ENCODE measurements at places on chromosomes 6 and 20.

DNA sequence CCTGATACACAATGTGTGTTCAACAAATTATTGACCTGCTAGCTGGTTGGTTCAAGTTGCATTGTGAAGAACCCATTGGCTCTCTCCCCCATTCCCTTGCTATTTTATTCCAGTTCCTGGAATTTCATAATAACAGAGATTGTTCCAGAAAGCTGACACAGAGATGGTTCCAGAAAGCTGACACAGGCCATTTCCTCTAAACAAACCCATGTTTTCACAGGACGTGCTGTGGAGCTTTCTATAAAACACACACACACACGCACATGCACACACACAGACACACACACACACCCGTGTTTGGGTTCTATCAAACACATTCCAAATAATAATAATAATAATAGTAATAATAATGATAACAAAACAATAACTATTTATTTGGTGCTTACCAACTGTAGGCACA lies 259.1 kb downstream of the CLIC5 start:
- no peak for DNase-seq

- DNase-seq = no peak
Measured at GRCh38 chr6:146827216-146827928, 228.6 kb downstream of the ADGB start.

- DNase-seq = no peak
Measured at GRCh38 chr6:37732688-37733087, 35.0 kb upstream of the MDGA1 start.

- no peak for DNase-seq
Measured at GRCh38 chr20:41365777-41366545, 657 bp downstream of the EMILIN3 start.

GRCh38 chr6:5127106-5127687 lies 42.1 kb downstream of the PPP1R3G start:
- no peak for DNase-seq

- no peak for DNase-seq
Measured at GRCh38 chr20:43724383-43724782, 2.4 kb downstream of the GTSF1L start.

GRCh38 chr6:158768436-158768835 lies 50.7 kb downstream of the EZR start:
- DNase-seq = no peak

- DNase-seq = peak; percentile 37
Measured at GRCh38 chr6:13190376-13190775, 138.0 kb downstream of the TBC1D7 start.

DNA sequence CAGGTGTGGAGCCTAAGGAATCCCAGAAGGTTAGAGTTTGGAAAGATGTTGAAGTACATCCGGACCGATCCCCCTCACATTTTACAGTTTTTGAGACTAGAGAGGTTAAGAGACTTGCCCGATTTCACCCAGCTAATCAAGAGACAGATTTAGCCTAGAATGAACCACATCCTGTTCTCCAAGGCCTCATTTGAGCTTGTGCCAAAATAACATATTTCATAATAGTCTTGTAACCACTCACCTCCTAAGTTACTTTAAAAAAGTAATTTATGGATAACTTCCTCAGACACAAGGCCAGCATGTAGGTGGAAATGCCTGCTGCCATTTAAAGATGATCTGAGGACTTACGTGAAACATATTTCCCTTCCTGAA lies 39.8 kb upstream of the ARHGAP18 start:
- DNase-seq = peak; percentile 95

GRCh38 chr20:58676161-58676560 lies 16.4 kb upstream of the NPEPL1 start:
- no peak for DNase-seq

DNA sequence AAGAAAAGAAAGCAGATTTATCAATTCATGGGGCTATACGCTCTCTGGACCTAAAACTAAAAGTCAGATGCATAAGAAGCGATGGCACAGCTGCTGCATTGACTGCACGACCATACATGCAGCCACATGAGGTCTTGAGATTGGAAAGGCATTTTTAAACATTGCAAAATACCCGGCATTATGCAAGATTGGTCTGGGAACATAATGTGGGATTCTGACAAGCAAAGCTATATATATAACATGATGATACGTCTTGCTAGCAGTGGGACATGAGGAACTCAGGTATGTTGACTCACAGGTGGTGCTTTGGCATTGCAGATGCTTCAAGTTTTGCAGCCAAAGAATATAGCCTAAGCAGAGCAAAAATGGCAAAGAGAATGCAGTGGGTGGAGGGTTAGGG lies 55.1 kb downstream of the SAMD3 start:
- DNase-seq = peak; percentile 3

DNA sequence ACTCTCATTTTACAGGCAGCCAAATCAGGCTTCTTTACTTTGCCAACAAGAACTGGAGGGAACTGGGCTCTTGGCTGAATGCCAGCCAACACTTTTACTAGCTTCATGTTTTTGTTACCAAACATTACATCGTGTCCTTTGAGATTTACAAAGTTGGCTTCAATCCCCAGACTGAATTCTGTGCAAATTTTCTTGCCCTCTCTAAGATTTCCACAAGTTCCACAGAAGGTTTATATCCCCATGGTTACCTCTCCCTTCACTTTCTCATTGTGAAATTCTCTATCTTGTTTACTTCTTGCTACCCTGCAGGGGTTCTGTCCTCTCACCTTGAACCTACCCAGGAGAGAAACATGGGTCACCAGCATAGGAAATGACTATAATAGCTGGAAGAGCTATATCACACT lies 37.6 kb upstream of the PLCB1 start:
- DNase-seq = no peak

GRCh38 chr6:27138406-27138805 lies 109.1 kb upstream of the PRSS16 start:
- no peak for DNase-seq

DNA sequence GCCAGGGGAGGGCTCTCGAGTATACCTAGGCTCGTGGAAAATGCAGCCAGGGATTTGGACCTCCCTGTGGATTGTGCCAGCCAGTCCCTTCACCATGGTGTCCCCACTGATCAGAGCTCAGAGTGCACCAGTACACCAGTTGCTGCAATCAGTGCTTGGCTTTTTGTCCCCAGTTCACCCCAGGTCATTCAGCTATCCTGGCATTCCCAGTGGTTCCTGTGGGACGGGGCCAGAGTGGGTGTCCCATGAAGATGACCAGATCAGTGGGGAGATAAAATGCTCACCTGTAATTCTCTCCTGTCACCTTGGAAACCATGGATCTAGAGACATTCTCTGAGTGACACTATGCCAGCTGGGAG lies 23.8 kb downstream of the MAS1 start:
- DNase-seq = no peak

DNA sequence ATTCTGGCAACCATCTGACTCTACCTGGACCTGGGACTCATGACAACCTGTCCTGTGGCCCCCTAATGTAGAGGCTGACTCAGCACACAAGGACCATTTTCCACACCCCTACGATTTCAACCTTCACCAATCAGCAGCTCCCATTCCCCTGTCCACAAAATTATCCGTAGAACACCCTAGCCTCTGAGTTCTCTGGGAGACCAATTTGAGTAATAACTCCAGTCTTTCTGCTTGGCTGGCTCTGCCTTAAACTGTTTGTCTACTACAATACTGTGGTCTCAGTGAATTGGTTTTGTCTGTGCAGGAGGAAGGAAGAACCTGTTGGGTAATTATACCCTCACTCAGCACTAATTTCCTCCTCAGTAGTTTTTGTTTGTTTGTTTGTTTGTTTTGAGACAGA lies 99.3 kb upstream of the MRPS10 start:
- DNase-seq = no peak

GRCh38 chr6:71496018-71496721 lies 207.6 kb downstream of the OGFRL1 start:
- peak; percentile 30 for DNase-seq

- DNase-seq = peak; percentile 62
Measured at GRCh38 chr20:9359561-9360308, 154.7 kb upstream of the LAMP5 start.

DNA sequence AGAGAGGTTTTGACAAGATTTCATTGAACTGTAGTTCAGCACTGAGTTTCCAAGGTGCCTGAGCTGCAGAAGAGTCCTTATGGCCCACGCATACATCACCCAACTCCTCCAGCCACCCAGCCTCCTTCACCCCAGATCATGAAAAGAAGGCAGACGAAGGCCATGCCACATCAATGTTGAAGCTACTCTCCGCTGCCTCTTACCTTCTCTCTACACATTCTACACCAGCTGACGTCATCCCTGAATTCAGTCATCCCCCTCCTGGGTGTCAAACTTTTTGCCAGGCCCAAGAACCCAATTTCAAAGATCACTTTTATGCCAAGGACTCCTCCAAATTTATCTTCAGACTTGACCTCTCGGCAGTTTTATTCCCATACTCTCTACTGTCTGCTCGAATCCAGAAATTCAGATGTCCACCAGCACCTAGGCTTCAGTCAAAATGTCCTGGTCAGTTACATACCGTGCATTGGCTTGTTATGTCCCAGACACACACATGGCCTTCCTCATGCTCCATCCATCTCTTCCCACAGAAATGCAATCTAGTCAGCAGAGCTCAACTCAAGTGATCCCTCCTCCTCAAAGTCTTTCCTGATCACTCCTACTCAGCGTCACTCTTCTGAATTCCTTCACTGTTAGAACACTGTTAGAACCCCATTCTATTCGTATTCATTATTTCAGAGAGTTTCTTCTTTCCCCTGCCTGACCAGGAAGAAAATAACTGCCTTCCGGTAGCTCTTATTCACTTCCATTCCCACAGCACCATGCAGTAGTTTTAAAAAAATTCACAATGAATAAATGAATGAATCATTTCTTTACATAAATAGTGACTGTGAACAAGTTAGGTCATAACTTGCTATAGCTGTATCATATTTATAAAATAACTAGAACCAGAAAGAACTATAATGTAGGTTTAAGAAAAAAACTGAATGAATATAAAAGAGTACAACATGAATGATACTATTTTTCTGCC lies 11.5 kb downstream of the ATXN1 start:
- DNase-seq = peak; percentile 71

- no peak for DNase-seq
Measured at GRCh38 chr20:63624486-63624885, 2.4 kb downstream of the GMEB2 start.

GRCh38 chr6:85679445-85680123 lies 36.9 kb upstream of the SYNCRIP start:
- peak; percentile 51 for DNase-seq

DNA sequence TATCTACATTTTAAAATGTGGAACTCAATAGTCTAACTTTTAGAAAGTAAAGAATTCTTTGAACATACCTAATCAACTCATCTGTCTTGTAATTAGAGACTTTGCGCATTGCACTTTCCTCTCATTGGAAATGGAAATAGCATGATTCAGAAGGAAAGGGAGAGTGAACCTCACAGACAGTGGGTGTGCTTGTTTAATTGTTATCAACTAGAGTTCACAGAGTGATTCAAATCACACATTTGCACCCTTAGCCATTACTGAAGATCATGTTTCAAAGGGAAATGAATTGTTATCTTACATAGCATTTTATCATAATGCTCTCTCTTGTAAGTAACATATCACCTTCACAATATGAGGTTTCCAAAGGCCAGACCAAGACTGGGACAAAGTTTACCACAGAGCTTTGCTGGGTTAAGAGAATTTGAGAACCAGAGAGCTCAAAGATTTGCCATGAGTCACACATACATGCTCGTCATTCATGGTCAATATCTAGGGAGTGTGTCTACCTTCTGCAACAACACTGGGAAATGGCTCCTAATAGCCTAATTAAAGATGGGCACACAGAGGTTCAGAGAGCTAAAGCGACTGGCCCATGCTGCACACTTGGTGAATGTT lies 21.5 kb downstream of the GSTA3 start:
- no peak for DNase-seq

DNA sequence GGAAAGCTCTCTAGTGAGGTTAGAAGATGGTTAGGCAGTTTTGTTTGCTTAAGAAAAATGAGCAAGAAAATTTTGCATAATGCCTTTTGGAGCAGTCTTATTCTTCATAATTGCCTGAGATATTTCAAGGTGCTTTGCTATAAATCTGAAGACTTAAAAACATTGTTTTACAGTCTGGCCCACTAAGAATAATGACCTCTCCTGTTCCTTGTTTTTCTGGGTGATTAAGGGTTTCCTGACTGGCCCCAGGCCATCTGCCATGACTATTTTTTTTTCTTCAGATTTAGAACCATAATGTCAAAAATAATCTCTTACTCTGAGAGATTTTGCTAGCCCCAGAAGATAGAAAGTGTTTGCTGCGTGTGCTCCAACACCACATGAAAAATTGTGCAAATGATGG lies 72.3 kb upstream of the CENPW start:
- DNase-seq = no peak

DNA sequence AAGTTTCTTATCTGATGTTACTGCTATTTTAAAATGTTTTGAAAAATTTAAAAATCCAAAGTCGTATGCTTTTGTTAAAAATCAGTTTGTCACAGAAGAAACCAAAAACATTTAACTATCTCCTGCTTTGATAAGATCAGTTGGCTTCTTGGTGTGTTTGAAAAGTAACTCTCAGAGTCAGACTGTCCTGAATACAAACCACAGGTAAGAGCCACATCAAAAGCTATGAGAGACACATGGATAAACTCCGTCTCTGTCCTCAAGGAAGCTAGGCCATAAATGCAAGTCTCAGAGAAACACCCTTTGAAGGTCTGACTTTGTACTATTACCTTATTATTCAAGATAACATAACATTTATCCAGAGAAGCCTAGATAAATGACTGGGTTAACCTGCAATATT lies 7.7 kb downstream of the HBS1L start:
- DNase-seq = no peak

- DNase-seq = no peak
Measured at GRCh38 chr6:170221753-170222400, 69.0 kb downstream of the DLL1 start.

DNA sequence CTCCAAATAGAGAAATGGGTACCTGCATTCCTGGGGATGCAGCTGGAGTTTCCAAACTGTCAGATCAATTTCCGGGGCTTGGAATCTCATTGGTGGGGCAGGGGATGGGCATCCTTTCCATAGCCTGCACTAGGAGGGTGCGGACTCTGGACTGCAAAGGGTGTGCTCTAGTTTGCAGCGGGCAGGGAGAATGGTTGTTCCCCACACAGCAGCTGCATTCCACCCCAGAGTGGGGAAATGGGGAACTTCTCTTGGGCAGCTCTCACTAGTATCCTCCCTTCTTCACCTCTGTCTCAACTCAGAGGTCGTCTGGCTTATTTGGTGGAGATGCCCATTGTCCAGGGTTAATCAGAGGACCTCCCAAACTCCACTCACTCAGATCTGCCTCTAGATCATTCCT lies 34.5 kb upstream of the CDKN1A start:
- no peak for DNase-seq

Measured in ELR (cell line).